ENCODE measurements at places on chromosomes 5 and 9. TPM values are rescaled to one million over a fixed set of nuclear protein-coding genes. Genes with fewer than 3 reads are reported as not detected.

LRRC70 gene
- total RNA-seq = 0.70 TPM

DNA sequence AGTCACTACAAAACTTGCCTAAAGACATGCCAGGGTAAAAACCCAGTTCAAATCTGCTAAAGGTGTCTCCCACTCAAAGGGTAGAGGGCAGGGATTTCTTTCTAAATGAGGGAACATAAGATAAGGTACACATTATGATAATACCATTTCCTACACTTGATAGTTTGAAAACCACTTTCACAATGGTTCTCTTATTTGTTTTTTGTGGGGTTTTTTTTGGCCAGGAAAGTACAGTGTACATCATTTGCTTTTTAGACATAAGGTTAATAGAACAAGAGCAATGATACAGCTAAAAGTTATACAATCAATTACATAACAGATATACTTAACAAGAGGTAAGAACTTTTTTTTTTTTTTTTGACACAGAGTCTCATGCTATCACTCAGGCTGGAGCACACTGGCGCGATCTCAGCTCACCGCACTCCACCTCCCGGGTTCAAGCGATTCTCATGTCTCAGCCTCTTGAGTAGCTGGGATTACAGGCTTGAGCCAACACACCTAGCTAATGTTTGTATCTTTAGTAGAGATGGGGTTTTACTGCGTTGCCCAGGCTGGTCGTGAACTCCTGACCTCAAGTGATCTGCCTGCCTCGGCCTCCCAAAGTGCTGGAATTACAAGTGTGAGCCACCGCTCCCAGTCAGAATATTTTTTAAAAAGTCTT lies 48.8 kb upstream of the GLRX start:
- no peak for DNase-seq

DNA sequence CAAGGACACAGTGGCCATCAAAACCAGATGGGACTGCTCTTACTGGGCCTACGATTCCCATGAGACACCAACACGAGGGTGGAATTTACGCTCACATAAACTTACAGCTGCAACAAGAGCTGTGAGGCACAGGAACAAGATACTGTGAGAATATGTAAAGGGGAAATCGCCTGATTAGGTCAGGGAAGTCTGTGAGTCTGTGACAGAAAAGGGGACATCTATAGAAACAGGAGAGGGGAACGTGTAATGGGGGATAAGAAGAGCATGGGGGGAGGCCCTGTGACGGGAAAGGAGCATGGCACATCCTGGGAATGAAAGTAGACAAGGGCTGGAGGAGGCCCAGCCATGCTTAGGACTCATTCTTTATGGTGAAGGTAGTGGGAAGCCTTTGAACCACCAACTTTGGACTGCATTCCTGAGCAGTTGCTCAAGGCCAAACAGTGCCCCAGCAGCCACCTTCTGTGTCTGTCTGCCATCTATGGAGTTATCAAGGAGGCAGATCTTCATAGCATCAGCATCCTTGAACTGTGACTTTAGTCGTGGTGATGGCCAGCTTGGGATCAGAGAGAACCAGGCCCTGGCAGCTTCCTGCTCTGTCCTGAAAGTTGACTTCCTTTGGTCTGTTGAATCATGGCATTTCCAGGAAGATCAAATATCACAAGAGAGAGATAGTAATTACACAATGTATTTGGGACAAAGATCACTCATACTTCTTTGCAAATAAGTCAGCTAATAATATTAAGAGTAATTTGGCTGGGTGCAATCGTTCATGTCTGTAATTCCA lies 87.9 kb upstream of the FAM169A start:
- DNase-seq = no peak

CNTFR gene
- total RNA-seq = 7.1 TPM

- no peak for DNase-seq
These were observed 158.1 kb downstream of the ARRDC3 start for GRCh38 chr5:91224969-91225368.

- peak; percentile 28 for DNase-seq
These were observed 779 bp upstream of the CTNNA1 start for GRCh38 chr5:138752341-138752950.

DNA sequence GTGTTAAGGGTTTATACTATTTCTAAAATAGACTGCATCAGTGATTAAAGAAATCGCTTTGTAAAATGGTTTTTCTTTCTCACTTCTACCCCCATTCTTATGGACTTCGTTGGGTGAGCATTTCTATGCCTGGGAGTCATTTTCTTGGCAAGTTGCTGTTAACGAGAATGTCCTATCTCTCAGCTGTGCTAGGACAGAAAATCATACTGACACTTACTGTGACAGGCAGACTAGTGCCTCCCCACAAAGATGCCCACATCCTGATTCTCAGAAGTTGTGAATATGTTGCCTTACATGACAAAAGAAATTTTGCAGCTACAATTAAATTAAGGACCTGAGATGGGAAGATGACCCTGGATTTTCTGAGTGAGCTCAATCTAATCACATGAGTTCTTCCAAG lies 65.1 kb upstream of the NMUR2 start:
- DNase-seq = no peak

- no peak for DNase-seq
These were observed 43.1 kb downstream of the NDFIP1 start for GRCh38 chr5:142151436-142152383.

GRCh38 chr5:168680395-168680794 lies 101.2 kb upstream of the PANK3 start:
- DNase-seq = no peak

DNA sequence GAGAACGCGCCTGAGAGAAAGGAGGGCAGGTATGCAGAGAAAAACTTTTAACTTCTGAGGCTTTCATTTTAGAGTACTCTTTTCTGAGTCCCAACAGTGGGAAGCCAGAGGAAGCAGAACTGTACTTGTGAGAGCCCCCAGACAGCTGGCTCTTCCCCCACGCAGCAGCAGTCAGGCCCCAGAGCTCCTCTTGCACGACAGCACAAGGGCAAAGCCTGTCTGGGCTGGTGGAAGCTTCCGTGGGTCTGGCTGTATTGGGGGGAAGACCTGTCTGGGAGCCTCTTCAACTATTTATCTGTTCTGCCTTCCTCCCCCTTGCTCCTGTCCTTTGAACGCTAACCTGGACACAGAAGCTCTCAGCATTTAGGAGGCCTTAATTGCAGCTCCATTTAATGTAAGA lies 68.2 kb downstream of the THBS4 start:
- DNase-seq = no peak

GRCh38 chr5:56632199-56632598 lies 183.2 kb upstream of the MAP3K1 start:
- DNase-seq = no peak

- DNase-seq = no peak
These were observed 10.6 kb upstream of the PPP1R26 start for GRCh38 chr9:135468854-135469521.

RNF208 gene
- total RNA-seq = 24.9 TPM

GRCh38 chr5:144567421-144567780 lies 396.7 kb downstream of the KCTD16 start:
- no peak for DNase-seq

MTMR12 gene
- total RNA-seq = 24.6 TPM

FUBP3 gene
- 17.5 TPM for total RNA-seq

RAB3C gene
- total RNA-seq = 0.28 TPM

DNA sequence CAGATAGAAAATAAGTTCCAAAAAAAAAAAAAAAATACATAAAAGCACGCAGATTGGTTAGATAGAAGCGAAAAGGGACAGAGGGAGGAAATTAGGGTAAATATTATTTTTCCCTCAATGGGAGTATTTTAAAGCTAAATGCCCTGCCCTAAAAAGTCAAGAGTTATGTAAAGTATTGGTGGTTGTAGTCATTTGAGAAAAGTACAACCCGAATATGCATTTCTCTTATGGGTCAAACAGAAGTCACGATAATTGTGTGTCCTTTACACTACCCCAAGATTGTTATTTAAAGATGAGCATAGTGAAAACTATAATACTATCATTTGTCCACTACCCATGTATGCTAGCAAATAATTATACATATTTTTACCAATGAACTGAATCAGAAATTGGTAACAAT lies 368.7 kb downstream of the NDUFS4 start:
- no peak for DNase-seq

DNA sequence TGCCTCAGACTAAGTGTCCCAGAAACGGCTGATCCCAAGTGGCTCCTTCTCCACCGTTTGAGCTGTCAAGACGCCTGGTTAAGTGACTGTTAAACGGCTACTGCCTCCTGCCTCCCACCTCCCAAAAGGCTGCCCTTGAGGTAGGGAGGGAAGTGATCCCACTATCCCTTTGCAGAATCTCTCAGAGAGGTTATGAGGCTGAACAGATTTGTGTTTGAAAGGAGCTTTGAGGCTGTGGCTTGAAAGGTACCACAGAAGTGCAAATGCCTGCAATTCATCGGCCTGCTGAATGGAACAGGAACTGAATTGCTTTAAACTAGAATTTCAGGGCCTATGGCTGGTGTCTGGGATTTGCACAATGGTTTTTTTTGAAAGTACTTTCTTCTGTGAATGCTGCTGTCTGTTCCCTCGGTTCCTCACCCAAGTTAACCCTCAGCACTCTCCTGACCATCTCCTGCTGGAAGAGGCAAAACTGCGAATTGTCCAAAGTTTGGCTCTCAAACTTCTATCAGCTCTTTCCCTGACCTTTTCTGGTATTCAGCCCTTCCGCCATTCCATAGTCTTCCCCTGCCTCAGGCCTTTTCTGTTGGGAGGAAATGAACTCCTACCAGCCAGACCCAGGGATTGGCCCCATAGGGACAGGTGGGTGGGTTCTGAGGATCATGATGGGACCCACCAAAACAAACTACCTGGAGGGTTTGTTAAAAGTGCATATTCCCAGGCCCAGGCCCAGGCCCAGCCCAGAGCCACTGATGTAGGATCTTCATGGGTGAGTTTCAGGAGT lies 453.3 kb downstream of the KDM4C start:
- no peak for DNase-seq

DNA sequence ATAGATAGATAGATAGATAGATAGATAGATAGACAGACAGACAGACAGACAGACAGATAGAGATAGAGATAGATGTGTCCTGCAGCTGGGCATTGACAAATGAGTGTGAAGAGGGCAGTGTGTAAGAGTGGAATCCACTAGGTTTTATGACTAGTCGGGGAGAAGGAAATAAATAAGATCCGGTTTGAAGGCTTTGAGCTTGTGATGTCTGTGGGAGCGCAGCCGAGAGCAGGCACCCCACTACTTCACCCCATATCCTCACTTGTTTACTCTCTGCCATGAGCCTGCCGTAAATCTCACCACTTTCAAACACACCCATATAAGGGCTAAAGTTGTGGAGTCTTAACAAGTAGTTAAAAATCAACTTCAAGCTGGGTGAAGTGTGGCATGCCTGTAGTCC lies 1.4 kb upstream of the SUSD1 start:
- no peak for DNase-seq

- DNase-seq = no peak
These were observed 23.5 kb downstream of the ITGA1 start for GRCh38 chr5:52811067-52811749.

GRCh38 chr9:10371824-10372223 lies 241.0 kb downstream of the PTPRD start:
- DNase-seq = no peak

- DNase-seq = no peak
These were observed 109.8 kb downstream of the HMHB1 start for GRCh38 chr5:143921525-143922311.

GRCh38 chr9:136721339-136722092 lies 9.1 kb downstream of the DIPK1B start:
- DNase-seq = peak; percentile 24

DNA sequence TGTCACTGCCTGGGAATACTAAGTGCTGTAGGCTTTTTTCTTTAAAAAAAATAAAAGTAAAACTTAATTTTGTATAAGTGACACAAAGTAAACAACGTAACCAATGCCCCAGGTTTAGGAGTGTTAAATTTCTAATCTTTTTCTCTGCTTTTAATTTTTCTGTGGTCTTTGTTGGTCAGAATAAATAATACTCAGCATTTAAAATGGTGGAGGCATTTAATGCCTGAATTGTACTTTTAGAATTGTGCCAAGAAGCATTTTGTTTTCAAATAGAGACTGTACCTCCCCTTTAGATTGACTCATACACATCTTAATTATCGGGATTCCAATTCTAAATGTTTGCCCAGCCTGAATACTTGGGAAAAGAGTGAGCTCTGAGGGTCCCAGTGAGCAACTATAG lies 1.6 kb downstream of the DMXL1 start:
- no peak for DNase-seq

- DNase-seq = no peak
These were observed 207.8 kb upstream of the MAP3K1 start for GRCh38 chr5:56607551-56607950.

SAPCD2 gene
- total RNA-seq = 2.0 TPM

- DNase-seq = no peak
These were observed 24.0 kb upstream of the FAM120AOS start for GRCh38 chr9:93477397-93477796.

DNA sequence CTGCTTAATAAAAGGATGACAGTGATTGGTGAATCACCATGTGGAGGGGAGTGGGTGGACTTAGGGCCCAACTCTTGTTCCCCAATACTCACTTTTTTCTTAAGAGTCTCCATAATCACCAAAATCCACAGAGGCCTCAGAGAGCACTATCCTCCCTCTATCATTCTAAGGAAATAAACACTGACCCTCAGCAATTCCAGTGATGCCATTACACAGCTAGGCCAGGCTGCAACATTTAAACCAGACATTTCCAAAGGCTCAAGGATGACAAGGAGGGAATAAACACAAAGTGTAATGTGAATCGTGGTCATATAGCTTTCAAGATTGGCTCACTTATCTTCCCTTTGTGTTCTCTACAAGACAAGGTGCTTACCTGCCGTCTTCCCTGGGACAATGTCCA lies 2.4 kb upstream of the ARSI start:
- no peak for DNase-seq

- DNase-seq = no peak
These were observed 188.0 kb upstream of the PIK3R1 start for GRCh38 chr5:68027519-68027918.

FBN2 gene
- 10.2 TPM for total RNA-seq

- DNase-seq = no peak
These were observed 61.9 kb upstream of the GHR start for GRCh38 chr5:42361315-42361688.

DNA sequence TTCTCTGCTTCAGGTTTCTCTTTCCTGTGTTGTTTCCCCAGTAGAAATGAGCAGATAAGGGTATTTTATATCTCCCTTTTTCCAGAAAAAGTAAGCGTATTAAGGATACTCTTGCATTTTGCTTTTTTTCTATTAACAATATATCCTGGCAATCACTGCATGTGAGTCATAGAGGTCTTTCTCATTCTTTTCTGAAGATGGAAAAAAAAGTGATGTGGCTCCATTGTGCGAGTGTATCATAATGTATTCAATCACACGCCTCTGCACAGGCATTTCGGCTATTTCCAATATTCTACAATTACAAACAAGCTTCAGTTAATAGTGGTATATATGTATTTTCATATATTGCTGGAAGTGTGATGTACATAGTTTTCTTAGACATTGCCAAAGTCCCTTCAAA lies 155.9 kb downstream of the MED27 start:
- DNase-seq = no peak

- DNase-seq = no peak
These were observed 275.1 kb upstream of the PTGER4 start for GRCh38 chr5:40404613-40405012.

- no peak for DNase-seq
These were observed 646.1 kb upstream of the SEMA6A start for GRCh38 chr5:117220730-117221129.

All from heart left ventricle (tissue), 16 donors.